Amniotic stem cell (primary cell): ENCODE measurements at places on chromosomes 5 and 9.

DNA sequence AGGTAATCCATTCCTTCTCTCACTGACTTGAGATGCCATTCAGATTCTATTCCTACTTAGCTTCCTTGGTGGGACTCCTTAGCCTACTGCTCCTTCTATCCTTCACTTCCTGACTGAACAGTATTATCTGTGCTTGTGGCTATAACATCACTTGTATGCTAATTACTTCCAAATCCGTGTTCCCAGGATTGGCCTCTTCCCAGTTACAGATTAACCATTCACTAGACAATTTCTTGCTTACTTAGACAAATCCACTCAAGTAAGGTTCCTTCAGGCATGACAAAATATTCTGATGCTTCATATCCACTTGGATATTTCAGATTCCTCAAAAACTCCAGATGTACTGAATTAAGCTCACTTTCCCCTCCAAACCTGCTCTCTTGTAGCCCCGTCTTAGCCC lies 18.3 kb downstream of the LIFR start:
- DNase-seq = no peak

DNA sequence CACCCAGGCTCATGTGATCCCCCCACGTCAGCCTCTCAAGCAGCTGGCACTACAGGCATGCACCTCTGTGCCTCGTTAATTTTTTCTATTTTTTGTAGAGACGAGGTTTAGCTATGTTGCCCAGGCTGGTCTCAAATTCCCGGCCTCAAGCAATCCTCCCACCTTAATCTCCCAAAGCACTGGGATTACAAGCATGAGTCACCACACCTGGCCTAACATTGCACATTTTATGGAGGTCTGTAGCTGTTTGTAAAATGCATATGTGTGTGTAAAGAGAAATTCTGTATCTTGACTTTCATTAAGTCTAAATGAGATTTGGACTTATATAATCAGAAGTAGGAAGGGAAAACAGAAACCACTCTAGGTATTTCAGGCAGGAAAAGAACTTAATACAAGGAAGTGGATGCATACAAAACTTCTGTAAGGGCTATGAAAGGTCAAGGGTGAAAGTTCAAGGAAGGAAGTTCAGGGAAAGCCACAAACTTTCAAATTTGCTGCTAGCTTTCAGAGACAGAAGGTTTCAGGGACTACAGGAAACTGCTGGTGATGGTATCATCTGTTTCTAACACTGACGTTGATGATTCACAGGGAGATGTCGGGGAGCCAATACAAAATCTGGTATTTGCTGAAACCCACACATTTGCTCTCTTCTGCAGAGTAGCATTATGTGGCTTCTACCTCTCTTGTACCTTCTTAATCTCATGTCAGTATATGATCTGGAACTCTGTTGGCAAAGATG lies 209.4 kb downstream of the PIK3R1 start:
- no peak for DNase-seq

GRCh38 chr9:133656211-133657119 lies 20.3 kb downstream of the DBH start:
- no peak for DNase-seq

DNA sequence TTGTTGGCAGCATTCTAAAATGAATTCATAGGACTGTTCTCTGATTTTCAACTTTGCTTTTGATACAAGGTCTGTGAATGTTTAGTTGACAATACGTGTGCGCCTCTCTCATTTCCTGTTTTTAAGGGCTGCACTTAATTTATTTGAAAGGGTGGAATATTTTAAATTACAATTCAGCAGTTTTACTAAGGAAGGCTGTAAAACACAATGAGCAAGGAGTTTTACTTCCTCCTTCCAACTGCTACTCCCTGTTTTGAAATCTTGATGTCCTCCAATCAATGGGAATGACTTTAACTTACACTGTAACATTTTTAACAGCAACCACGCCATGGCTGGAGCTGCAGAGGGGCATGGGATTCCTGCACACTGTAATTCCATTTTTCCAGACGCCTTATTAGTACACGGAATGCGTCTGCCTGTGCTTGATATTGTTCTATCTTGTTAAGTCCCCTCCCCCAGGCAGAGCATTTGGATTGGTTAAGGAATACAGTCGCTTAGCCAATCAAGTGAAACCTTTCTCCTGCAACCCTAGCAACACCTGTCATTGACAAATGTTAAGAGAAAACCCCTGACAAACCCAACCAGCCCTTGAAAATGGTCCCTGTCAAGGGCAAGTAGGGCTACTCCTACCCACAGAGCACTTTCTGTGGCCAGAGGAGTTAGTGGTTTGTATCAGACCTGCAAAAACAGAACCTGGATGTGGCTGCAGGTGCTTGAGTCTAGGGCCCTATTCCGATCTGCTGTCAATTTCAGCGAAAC lies 12.5 kb upstream of the ZSWIM6 start:
- DNase-seq = no peak

- no peak for DNase-seq
Observed at GRCh38 chr5:171050916-171051315, 189.1 kb downstream of the RANBP17 start.

DNA sequence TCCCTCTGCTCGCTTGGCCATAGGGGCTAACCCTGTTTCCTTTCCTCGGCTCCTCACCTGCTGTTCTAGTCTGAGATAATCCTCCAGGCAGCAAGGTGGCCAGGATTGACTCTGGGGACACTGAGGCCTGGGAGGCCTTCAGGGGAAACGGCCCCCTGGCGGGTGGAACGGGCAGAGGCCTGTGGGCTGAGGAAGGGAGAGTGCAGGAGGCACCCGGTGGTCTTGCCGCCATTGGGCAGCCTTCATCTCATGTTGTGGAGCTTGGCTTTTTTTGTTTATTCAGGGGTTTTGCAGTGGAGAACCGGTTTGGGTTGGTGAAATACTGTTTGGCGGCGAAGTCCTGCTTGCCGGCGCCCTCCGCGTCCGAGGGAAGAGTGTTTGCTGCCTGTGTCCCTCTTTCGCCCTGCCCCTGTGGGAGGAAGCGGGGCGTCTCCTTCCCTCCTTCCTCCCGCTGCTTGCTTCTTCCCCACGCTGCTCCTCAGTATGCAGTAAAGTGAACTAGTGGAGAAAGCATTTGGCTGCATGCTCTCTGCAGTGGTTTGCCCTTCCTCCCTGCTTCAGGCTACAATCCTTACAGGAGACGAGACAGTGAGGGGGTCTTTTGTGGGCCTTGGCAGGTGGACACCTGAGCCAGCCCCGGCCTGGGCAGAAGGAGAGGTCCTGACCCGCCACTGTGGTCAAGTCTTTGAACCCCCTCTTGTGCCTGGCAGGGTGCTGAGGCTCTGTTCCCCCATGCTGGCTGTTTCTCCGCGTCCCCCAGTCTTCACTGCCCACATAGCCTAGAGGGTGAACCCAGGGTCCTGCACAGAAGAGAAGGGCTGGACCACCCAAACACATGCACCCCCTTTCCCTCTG lies 30.8 kb upstream of the PRDM12 start:
- DNase-seq = no peak

DNA sequence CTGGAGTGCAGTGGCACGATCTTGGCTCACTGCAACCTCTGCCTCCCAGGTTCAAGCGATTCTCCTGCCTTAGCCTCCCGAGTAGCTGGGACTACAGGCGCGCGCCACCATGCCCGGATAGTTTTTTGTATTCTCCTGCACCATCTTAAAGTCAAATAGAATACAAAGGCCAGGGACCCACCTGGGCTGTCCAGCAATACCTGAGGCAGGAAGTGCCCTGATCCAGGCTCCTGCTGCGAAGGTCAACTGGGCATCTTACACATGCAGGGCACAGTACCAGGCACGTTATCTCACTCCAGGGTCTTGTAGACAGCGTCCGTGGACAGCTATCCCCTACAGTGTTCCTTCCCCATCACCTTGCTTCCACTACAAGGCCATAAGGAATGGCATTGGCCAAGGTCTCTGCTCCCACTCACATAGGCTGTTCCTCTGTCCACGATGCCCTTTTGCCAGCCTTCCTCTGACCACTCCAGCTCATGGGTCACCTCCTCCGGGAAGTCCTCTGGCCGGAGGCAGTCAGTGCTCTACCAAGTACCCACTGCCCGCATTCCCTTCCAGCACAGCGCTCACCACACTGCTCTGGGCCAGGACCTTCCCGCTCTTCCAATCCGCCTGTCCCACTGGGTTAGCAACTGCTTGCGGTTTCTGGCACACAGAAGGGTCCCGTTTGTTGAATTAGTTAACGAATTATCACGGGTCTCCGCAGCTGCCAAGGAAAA lies 978 bp downstream of the P4HA2 start:
- DNase-seq = no peak

- no peak for DNase-seq
Observed at GRCh38 chr9:88829276-88829675, 162.0 kb upstream of the S1PR3 start.

GRCh38 chr9:23779220-23779619 lies 46.8 kb downstream of the ELAVL2 start:
- no peak for DNase-seq

GRCh38 chr5:89072842-89073672 lies 190.1 kb upstream of the MEF2C start:
- no peak for DNase-seq
